ENCODE measurements at places on chromosomes 6 and 20.

DNA sequence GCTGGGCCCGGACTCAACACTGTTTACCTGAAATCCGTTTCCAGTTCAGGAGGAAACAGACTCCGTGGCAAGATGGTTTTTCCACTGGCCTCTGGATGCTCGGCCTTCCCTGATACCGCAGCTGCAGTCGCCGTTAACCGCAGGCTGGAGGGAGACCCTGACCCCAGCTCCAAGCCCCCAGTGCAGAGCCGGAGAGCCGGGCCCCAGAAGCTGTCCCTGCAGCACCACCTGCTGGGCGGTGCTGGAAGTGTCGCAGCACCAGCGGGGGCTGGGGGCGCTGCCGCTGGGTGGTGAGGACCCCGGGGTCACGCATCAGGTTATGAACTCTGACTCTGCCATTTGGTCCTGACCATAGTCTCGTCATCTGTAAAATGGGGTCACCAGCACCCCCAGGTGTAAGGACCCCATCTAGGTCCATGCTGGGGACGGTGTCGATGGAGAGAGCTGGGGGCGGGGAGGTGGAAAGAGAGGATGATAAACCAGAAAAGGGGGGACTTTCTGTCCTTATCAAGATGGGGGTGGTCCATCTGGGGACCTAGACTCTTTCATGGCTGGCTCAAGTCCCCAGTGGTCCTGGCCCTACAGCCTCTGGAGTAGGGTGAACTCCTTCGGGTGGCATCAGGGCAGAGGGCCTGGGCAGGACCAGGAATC is 20.8 kb upstream of the CHRNA4 start:
- DNase-seq, result no peak

DNA sequence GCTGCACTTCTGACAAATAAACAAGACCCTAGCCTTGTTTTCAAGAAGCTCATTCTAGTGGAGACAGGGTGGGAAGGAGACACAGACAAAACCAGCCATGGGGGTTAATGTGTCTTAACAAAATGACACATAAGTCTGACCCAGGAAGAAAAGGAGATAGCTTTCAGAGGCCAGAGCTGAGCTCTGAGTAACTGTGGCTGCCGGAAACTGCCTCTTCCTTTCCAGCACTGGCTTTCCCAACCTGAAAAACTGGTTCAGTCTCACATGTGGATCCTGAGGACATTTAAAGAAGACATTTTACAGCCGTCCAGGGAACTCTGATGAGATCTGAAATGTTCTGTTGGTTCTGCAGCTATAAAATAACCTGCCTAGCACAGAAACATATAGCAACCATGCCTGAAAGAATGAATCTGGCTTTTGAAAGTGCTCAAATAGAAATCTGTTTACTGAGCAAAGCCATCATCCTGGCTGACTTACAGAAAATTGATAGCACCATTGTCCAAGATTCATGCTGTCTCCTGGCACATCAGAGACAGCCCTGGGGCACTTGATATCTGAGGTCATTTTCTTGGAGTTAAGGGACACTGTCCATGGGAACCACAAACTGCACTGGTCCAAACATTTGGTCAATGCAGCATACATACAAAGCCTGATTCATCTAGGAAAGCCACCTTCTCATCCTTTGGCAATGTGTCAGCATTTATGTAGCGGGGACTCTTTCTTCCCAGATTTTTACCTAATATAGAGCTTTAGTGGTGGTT is 83.2 kb upstream of the PAX1 start:
- no peak for DNase-seq

DNA sequence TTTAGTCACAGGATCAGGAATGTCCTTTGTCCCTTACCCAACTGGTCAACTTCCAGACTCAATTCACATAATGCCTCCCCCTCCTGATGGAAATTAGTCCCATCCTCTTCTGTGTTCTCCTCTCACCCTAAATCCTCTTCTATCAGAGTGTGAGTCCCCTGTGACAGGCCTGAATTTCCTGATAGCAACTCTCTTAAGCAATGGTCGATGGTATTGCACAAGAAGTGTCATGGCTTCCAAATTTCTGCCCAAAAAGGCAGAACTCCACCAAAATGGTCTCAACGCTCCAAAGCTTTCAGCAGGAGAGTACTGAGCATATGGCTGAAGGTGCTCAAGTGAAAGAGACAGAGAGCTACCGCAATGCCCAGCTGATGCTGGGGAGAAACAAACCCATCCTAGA is 2.4 kb downstream of the PREP start:
- DNase-seq, result no peak

DNA sequence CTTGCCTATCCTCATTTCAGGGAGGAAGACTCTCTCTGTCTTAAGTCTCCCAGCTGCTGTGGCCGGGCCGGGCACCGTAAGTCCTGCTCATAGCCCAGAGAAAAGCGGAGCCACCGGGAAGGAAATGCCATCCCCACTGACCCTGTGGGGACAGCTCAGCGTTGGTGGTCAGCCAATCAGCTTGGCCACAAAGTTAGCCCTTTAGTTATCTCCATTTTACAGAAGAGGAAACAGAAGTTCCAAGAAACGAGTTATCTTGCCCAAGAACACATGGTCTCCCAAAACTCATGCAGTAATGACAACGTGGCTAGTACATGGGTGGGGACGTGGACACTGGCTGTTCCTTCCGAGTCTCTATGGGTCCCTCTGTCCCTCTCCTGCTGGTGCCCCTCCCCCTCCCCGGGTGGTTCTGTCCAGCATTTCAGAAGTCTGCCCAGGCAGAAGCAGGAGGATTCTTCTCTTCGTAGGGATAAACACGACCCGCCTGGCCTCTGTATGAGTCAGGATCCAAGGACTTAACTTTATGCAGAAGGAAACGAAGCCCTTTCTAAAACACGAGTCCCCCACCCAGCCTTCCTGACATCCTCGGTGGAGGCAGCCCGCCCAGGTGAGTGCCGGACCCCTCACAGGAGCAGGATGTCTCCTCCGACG is 273.8 kb downstream of the CDH4 start:
- no peak for DNase-seq

DNA sequence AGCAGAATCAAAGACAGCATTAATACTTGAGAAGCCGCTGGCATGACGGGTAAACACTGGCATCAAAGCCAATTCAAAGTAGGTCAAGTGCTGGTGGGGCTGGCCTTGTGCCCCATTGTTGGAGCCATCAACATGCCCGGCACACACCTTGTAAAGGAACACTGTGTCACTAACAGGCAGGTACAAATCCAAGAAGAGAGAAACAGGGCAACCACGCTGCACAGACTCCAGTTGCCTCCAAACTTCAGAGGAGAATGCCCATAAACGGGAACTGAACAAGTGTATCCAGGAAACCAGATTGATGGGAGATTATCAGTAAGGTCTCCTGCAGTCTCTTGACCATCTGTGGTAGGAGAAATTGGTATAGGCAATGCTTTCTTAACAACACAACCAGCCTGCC is 127.0 kb upstream of the STXBP5 start:
- DNase-seq, result no peak

GRCh38 chr6:1103021-1103420 is 208.9 kb upstream of the FOXQ1 start:
- no peak for DNase-seq

DNA sequence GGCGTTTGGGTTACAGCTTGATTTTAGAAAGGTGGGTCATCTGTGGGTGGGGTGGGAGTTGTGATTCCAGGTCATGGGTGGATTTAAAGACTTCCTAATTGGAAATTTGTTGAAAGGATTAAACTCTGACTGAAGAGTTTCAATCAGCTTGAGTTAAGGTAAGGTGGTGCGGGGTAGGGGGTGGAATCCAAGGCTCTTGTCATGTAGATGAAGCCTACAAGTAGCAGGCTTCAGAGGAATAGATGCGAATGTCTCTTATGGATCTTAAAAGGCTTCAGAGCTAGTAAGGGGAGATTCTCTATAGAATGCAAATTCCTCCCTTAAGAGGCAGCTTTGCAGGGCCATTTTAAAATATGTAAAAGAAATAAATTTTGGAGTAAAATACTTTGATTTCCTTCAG is 645.3 kb downstream of the FRK start:
- DNase-seq, result no peak

- peak; percentile 99 for DNase-seq
Measured at GRCh38 chr6:133551847-133552341, 310.7 kb downstream of the EYA4 start.
